ENCODE measurements at places on chromosomes 4 and X. TPM values are rescaled to one million over a fixed set of nuclear protein-coding genes. Genes with fewer than 3 reads are reported as not detected.

Gene ADH1A
- 1.3 TPM for polyA plus RNA-seq

Gene SRPX2
- 6.1 TPM for polyA plus RNA-seq

Gene HPSE
- polyA plus RNA-seq = 2.3 TPM

Gene NCAPG
- polyA plus RNA-seq = 11.3 TPM

Gene SLC34A2
- 2.0 TPM for polyA plus RNA-seq

Gene LNX1
- 10.8 TPM for polyA plus RNA-seq

Gene LRIT3
- polyA plus RNA-seq = 0.31 TPM

Gene LAMTOR3
- polyA plus RNA-seq = 83.0 TPM

Gene JADE3
- 9.3 TPM for polyA plus RNA-seq

Gene SCD5
- polyA plus RNA-seq = 68.1 TPM
